Calu3 (cell line): ENCODE measurements at places on chromosomes 11 and 22. TPM values are rescaled to one million over a fixed set of nuclear protein-coding genes. Genes with fewer than 3 reads are reported as not detected.

GRCh38 chr11:13215149-13215548, 62.4 kb upstream of the BMAL1 start:
- no peak overlapping the region for H3K4me3 ChIP-seq
- peaks cover 10% of the 10 kb centered on the region for H3K4me1 ChIP-seq
- no peak for DNase-seq

GRCh38 chr11:73520353-73521061, 77.4 kb downstream of the FAM168A start:
- H3K4me3 ChIP-seq = no peak overlapping the region
- no peaks in the 10 kb centered on the region for H3K27me3 ChIP-seq
- no peaks in the 10 kb centered on the region for H3K4me1 ChIP-seq
- no peak overlapping the region for H3K27ac ChIP-seq
- no peak for DNase-seq
- H3K36me3 ChIP-seq = no peaks in the 10 kb centered on the region

SLC43A1 gene
- 9.5 and 12.5 TPM in 2 replicates for total RNA-seq

PGA5 gene
- not detected in 2 replicates for total RNA-seq

MS4A15 gene
- not detected in 2 replicates for total RNA-seq
